ENCODE measurements at places on chromosomes 16 and 17.
A peak's percentile ranks its signal among the peaks of the same experiment; 100 is the strongest.

DNA sequence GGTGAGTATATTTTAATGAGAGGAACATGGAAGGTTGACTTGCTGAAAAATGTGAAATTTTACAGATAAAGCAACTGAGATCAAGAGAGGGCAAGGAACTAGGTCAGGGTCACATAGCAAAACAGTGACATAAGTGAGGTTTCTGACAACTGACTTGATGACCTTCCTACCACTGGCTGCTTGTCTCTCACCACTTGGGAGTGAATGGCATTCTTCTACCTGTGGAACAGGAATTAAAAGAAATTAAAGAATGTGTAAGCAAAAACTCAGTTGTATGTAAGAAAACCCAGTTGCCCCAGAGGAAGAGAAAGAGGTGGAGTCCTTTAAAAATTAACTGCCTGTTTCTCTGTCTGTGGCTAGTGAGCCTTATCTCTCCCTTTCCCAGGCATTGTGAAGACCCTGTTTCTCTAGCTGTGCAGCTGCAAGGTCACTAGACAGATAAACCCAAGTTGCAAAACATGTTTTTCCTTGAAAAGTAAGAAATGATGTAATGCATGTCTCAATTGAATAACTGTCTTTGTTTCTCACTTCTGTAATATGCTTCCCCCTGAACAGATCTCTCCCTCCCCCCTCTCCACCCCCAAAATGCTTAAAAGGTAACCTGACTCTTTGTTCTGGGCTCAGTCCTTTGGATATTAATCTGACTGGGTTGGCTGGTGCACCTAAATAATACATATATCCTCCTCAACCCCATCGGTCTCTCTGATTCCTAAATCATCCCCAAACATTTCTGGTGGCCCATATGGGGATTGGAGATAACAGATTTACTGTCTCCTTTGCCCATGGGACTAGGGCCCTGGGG is 23.4 kb downstream of the ACSM1 start:
- DNase-seq = no peak

DNA sequence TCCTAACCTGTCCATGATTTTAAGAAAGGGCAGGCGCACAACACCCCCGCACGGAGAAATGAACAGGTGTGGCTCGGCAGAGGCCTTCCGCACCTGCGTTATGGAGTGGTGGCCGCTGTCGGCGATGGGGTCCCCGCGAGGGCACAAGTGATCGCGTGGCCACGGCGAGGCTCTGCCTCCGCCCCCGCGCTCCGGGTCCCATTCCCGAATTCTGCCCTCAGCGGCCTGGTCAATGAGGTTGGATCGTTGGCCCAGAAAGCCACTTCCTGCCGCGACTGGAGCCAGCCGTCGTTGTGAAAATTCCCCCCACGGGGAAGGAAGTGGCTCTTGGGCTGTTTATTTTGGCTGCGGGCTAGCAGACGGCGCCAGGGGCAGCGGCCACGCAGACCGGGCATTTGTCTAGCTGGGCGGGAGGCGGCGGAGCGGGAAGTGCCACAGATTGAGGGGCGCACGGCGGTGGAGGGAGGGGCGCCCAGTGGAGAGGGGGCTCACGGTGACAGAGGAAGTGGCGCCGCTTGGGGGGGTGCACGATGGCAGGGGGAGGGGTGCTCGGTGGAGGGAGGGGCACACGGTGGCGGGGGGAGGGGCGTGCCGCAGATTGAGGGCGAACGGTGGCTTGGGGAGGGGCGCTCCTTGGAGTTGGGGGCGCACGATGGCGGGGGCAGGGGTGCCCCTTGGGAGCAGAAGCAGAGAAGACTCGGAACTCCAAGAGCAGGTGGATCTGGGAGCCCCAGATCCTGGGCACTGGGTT is 25.0 kb downstream of the MRC2 start:
- DNase-seq = peak; percentile 61

- no peak for DNase-seq
These were observed 44.6 kb downstream of the RMI2 start for GRCh38 chr16:11389631-11390565.

- DNase-seq = no peak
These were observed 3.2 kb downstream of the TMEM208 start for GRCh38 chr16:67229906-67230808.

Data from fibroblast of skin of right quadriceps (primary cell).